ENCODE measurements at places on chromosomes 7 and 10.

- DNase-seq, result no peak
Measured at GRCh38 chr10:110628161-110628560, 16.0 kb upstream of the RBM20 start.

DNA sequence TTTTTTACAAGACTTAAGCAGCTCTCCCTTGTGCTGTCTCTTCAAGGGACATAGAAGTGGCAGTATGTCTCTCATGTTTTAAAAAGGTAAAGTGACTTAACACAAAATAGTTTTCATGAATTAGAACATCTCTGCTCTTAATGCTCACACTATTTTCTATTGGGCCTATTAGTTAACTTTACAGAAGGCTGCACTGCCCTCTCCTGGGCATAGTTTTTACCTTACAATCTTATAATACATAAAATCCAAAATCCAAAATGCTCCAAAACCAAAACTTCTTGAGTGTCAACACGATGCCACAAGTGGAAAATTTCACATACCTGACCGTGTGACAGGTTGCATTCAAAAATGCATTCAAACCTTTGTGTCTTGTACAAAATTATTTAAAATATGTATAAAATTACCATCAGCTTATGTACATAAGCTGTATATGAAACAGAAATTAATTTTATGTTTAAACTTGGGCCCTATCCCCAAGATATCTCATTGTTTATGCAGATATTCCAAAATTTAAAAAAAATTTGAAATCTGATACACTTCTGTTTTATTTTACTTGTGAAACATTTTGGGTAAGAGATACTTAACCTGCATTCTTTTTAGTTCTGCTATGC is 25.8 kb downstream of the TES start:
- no peak for DNase-seq

GRCh38 chr7:1512781-1513656 is 8.8 kb upstream of the INTS1 start:
- DNase-seq, result no peak

DNA sequence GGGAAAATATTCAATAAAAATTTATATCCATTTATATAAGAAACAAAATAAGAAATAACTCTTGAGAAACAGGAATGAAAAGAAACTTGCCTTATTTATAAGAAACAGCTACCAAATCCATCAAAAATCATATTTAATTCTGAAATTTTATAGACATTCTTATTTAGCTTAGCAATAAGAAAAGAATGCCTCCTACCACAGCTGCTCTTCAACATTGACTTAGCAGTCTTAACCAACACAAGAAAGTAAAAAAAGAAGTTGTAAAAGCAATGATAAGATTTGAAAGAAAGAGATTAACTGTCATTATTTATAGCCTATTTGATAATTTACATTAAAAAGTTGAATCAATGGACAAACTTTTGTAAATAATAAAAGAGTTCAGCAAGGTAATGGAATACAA is 212.8 kb downstream of the ZNF365 start:
- no peak for DNase-seq

DNA sequence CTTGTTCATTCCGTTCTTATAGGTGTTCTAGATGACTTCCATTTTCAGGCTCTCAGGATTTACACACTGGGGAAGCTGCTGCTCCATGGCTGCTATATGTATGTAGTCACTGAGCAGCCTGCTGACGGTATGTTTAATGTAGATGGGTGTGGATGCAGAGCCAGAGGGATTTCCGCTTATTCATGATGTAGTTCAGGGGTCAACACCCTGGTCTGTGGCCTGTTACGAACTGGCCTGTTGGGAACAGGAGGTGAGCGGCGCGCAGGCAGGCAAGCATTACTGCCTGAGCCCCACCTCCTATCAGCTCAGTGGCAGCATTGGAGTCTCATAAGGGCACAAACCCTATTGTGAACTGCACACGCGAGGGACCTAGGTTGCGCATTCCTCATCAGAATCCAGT is 33.9 kb downstream of the DNAJB6 start:
- DNase-seq, result no peak

GRCh38 chr10:73773152-73773879 is 8.5 kb upstream of the CHCHD1 start:
- DNase-seq, result no peak

DNA sequence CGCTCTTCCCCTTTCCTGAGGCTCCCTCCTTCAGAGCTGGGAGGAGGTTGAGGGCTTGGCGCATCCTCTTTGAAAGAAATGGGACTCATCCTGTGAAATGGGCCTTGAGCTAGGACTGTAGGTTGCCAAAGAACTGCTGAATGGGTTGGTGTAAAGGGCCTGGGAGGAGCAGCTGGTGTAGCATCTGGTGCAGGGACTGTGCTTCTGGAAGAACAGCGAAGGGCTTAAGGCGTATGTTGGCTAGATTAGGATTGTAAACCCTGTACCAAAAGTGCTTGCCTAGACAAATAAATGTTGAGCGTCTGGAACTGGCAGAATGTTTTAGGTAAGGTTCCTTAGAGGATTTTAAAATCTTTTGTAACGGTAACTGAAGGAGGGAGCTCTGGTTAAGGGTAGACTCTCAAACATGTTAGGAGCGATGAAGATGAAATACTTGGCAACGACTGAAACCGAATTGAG is 563 bp downstream of the STAM start:
- no peak for DNase-seq

GRCh38 chr10:112821663-112822062 is 128.4 kb upstream of the TCF7L2 start:
- DNase-seq, result no peak

- no peak for DNase-seq
Measured at GRCh38 chr7:155188821-155189581, 108.7 kb upstream of the INSIG1 start.

GRCh38 chr7:77702513-77702912 is 6.3 kb downstream of the RSBN1L start:
- no peak for DNase-seq

DNA sequence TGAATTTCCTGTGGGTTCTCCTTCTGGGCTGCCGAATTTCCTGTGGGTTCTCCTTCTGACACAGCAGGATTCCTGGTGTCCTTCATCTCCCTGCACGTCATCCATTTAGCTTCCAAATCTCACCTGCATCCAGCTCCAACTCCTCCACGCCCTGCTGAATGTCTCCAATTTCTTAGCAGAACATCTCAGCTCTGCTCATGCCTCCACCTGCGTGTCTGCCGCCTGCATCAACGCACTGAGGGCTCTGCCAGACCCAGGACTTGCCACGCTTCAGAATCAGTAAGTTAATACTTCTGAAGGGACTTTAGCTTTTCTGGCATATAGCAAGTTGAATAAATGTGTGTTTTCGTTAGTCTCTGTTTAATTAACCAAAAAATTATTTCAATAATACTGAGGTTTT is 31.1 kb upstream of the VIPR2 start:
- DNase-seq, result no peak

GRCh38 chr7:150514748-150515222 is at the start of gene GIMAP7:
TSS of gene GIMAP7 (plus strand) at chr7:150514872. CDS start at chr7:150519975, 5,103 bp downstream.
- no peak for DNase-seq

DNA sequence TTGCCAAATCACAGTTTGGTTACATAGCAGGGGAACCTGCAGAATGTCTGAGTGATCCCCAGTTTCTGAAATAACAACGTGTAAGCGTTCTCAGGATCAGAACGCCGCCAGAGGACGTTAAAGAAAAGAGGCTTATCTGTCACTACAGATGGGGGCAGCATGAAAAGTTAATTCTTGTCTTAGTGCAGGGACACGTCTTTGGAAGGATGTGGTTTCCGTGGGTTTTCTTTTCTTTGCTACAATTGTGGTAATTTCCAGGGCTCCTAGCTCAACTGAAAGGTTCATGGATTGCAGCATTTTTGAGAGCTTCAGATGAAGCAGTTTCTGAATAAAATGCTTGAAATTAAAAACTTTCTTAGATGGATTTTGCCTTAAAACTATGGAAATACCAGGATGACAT is 106.6 kb downstream of the PRKCQ start:
- DNase-seq, result no peak

- DNase-seq, result no peak
Measured at GRCh38 chr10:22344781-22345300, 455 bp upstream of the SPAG6 start.

DNA sequence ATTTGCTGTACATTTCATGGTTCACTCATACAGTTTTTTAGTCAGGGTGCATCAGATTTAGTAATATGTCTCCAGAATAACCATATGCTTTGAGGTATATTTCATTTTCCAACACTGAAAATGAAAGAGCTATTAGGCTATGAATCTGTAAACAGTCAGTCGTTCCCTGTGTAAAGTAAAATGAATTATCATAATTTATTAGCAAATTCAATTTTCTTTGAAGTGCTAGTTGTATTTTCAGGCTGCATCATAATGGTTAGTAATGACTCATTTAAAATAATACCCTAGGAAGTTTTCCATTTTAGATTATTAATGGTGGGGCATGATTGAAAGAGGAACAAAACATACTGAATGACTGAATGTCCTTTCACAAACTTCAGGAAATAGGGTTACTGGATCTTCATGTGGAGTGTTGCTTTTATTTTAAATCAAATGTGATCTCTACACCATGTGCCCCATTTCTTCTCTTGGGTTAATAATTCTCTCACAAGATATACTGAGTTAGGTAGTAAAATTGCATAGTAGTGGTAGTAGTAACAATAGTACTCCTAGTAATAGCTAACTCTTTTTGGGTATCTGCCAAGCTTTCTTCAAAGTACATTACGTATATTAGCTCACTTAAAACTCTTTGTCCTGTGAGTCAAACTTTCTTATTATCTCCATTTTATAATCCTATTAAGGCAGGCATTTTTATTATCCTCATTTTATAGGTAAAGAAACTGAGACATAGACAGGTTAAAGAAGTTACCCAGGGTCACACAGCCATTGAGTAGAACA is 476.5 kb downstream of the SUGCT start:
- DNase-seq, result no peak

- no peak for DNase-seq
Measured at GRCh38 chr7:108368466-108368865, 87.8 kb downstream of the NRCAM start.

GRCh38 chr10:80709866-80710265 is 172.2 kb downstream of the SH2D4B start:
- DNase-seq, result no peak

GRCh38 chr10:31773749-31774298 is 154.8 kb downstream of the ARHGAP12 start:
- no peak for DNase-seq

GRCh38 chr10:6072215-6072934 is 10.2 kb upstream of the IL2RA start:
- no peak for DNase-seq

GRCh38 chr10:24239289-24240040 is 30.5 kb downstream of the KIAA1217 start:
- DNase-seq, result no peak

- no peak for DNase-seq
Measured at GRCh38 chr7:131844369-131844768, 287.9 kb upstream of the PODXL start.

GRCh38 chr10:80108576-80109239 is 23.8 kb upstream of the PLAC9 start:
- DNase-seq, result no peak

DNA sequence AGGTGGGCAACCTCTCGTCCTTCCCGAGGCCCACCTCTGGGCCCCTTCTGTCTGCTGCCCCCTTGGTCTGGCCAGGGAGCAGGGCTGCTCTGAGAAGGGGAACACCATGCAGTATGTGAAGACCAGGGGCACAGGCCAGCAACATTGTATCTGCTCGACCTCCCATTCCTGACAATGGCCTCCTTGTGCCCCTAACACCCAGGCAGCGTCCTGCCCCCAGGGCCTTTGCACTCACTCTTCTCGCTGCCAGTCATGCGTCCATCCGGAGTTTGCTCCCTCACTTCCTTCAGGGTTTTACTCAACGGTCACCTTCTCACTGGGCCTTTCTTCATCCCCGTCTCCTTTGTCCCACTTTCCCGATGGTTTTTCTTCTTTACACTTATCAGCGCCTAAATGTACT is 232.9 kb upstream of the GRB10 start:
- DNase-seq, result no peak

DNA sequence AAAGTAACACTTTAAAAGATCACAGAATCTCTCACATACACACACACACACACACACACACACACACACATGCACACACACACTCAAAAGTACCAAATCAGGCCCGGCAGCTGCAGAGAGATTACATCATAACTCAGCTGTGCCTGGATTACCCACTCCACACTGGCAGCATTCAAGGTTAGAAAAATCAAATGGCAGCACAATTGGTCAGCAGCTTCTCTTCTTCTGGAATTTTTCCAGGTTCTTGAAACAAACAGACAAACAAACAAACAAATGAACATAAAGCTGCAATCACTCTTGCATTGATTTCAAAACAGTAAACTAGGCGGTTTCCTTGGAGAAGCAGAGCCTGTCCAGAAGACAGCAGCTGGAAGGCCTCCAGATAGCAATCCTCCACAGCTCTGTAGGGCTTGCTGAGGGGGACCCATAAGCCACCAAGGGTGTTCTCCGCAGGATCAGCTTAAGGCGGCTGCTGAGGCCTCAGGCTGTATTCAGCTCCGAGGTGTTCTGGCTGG is 24.5 kb upstream of the FAM133B start:
- DNase-seq, result no peak

- DNase-seq, result no peak
Measured at GRCh38 chr7:43121973-43122372, 9.5 kb downstream of the HECW1 start.

GRCh38 chr7:112157072-112157471 is 49.1 kb downstream of the DOCK4 start:
- no peak for DNase-seq

- DNase-seq, result no peak
Measured at GRCh38 chr7:140656548-140657515, 15.9 kb upstream of the ADCK2 start.

DNA sequence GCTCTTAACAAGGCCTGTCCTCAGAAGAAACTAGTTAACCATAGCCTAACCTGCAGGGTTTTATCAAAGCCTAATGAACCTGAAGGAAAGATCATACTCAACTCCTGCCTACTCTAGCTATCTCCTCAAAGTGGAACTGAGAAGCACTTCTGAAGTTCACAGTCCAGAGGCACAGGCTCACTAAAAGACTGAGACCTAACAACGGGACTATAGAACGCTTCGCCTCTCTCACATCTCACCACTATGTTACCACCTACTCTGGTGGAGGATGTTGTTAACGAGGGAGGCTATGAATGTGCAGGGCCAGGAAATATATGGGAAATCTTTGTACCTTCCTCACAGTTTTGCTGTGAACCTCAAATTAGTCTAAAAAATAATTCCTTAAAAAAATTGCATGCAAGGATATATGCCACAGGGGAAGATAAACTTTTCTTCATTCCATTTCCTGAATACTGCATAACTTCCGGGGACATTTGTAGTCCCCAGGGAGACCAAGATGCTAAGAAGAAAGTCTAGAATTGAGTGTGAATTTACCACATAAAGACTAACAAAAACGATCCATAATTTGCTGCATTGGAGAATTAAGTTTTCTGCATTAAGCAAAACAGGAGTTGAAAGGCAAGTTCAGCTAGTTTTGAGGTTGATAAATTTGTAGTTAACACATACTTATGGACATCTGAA is 21.6 kb downstream of the LIPJ start:
- DNase-seq, result no peak
